ENCODE measurements at places on chromosomes 1 and 21.

GRCh38 chr1:206566999-206567398 is 45.3 kb downstream of the EIF2D start:
- DNase-seq, result no peak

DNA sequence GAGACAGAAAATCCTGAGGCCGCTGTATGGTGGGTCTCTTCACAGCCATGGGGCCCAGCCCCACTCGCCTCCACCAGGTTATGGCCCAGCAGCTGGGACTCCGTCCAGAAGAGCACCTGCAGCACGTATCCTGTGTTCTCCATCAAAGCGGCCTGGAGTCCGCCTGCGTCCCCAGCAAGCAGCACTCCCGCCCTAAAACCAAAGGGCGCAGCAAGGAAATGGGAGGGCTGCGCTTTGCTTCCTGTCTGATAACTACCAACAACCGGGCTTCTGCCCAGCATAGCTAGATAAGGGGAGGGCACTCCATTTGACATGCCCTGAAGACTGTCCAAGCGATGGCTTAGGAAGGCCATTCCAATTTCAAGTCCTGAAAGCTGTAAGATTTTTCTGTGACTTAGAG is 119.9 kb downstream of the KCNJ15 start:
- no peak for DNase-seq

- DNase-seq, result no peak
Observed at GRCh38 chr1:185601189-185601588, 133.0 kb upstream of the HMCN1 start.

DNA sequence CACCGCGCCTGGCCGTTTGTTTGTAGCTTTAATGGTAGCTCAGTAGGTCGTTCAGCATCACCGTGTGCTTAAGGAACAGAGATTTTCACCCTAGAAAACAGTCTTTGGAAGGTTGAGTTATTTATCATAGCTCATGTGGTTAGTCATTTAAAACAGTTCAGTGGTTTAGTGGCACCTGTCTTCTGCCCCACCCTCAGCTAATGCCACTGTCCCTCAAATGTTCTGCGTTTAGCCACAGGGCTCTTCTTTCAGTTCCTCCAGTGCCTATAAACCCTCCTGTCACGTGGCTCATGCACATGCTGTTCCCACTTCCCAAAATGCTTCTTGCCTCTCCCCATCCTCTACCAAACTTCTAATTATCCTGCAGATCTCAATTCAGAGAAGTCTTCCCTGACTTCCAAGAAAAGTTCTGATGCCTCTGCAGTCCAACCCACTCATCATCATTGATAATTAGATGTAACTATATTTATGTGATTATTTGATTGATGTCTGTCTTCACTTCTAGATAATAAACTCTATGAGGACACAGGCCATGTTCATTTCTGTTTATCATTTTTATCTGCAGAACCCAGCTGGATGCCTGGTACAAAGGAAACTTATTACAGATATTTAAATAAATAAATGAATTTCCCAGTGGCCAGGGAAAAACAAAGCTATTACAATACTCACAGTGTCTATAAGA is 14.4 kb upstream of the DIPK1A start:
- DNase-seq, result no peak

DNA sequence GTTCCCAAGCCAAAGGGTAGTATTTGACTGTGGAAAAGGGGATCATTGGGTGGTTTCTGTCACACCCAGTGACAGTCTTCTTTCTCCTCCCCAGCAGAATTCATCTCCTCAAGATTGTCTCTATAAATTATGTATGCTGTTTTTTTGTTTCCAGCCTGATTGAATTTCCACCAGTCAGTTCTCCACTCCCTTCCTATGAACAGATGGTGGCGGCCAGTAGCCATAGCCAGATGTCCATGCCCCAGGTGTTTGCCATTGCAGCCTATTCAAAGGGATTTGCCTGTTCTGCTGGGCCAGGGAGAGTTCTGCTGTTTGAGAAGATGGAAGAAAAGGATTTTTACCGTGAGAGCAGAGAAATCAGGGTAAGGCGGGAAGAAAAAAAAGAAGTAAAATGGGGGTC is 12.9 kb downstream of the CFAP57 start:
- DNase-seq, result no peak

DNA sequence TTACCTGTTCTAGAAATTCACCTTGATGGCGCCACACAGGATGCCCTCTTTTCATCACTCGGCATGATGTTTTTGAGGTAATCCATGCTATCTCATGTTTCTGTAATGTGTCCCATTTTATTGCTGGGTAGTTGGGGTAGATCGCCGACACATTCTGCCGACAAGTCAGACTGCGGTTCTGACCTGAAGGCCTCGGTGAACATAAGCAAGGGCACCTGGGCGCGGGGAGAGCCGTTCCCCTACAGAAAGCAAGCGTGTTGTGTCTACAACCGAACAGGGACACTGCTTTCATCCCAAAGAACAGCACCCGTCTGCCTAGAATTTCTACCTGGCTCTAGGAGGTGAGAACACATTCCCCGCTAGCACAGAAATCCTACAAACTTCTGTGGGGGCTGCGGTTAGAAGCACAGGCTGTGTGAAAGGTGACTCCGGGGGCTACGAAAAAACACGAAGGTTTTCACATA is 149.2 kb downstream of the PPIAL4G start:
- no peak for DNase-seq

GRCh38 chr1:164256456-164256855 is 302.5 kb upstream of the PBX1 start:
- no peak for DNase-seq
